ENCODE measurements at places on chromosomes 6 and 20.

GRCh38 chr6:168555618-168556273 is 114.8 kb downstream of the SMOC2 start:
- peaks cover 2% of the 10 kb centered on the region for H3K36me3 ChIP-seq
- DNase-seq: no peak
- no peak overlapping the region for H3K27ac ChIP-seq
- no peaks in the 10 kb centered on the region for H3K27me3 ChIP-seq
- H3K4me1 ChIP-seq: no peaks in the 10 kb centered on the region

- peaks cover 3% of the 10 kb centered on the region for H3K4me1 ChIP-seq
- no peaks in the 10 kb centered on the region for H3K36me3 ChIP-seq
- H3K27ac ChIP-seq: no peak overlapping the region
Observed at GRCh38 chr6:81861281-81861680, 108.8 kb upstream of the TENT5A start.

DNA sequence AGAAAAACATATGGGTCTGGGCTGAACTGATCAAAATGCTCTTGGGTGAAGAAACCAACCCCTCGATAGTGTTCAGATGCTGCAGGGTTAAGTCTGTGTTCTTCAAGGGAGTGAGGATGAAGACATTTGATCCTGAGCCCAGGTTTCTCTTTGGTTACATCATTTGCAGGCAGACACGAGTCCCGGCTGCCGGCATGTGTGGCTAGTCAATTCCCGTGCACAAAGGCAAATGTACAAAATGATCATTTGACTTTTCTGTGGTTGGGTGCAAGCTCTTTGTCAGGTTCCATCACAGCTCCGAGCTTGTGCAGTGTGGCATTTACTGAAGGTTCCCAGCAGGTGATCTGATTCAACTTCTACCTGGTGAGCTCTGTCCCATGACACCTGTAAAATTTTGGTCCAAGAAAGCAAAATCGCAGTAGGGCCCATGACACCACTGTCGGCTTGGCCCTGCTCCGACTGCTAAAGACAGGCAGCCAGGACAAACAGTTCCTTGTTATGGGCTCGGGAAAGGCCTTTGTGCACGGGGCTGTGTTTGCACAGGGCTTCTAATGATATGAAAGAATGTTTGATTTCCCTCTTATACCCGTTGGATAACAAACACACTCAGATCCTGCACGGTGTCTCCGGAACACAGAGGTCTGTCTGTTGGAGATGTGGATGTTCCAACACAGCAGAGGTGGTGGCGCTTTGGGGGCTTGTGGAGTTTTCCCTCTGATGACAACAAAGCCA is 46.9 kb downstream of the GJA10 start:
- H3K4me1 ChIP-seq: no peaks in the 10 kb centered on the region
- no peak for DNase-seq
- H3K4me3 ChIP-seq: no peak overlapping the region
- H3K36me3 ChIP-seq: no peaks in the 10 kb centered on the region

DNA sequence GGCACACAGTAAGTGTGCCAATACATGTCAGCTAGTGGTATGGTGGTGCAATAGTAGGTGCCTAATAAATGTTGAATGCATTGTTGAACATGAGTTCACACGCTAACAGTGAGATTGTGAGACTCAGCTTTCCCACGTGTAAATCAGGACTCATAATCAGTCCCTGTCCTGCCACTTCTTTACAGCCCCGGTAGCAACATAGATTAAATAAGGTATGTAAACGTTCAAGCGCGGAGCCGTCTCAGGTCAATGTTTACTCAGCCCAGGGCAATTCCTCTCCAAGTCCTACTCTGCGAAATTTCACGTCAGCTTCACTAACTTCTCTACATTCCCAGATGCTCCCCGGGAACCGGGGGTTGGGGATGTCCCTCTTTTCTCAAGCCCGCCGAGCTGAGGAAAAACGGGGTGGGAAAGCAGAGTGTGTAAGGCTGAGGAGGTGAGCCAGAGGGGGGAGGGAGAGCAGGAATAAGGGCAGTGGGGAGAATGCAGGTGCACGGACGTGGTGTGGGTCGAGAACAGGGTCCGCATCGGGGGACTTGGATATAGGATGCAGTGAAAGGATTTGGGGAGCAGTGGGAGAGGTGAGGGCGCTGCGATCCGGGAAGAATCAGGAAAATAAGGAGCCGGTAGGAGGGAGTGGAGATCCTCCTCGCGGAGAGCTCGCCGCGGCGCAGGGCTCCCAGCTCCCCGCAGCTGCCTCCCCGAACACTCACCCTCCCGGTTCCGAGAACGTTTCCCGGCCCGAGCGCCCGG is 544 bp upstream of the TP53INP2 start:
- H3K36me3 ChIP-seq: no peaks in the 10 kb centered on the region
- peaks cover 17% of the 10 kb centered on the region for H3K4me1 ChIP-seq
- peak overlapping the region; percentile 84 for H3K4me3 ChIP-seq
- H3K27me3 ChIP-seq: peaks cover 3% of the 10 kb centered on the region

DNA sequence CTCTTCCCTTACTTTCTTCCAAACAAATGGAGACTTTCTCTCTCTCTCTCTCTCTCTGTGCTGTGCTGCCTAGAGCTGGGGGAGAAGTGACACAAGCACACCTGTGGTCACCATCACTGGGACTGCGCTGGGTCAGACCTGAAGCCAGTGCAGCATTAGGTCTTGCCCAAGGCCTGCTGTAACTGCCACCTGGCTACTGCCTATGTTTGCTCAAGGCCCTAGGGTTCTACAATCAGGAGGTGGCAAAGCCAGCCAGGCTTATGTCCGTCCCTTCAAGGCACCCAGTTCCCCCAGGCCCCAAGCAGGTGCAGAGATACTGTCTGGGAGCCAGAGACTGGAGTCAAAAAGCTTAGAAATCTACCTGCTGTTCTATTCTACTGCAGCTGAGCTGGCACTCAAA is 49.4 kb upstream of the TOP1 start:
- H3K36me3 ChIP-seq: no peaks in the 10 kb centered on the region
- H3K4me1 ChIP-seq: no peaks in the 10 kb centered on the region
- no peak for DNase-seq
- H3K4me3 ChIP-seq: no peak overlapping the region
- no peaks in the 10 kb centered on the region for H3K27me3 ChIP-seq

- DNase-seq: no peak
- no peak overlapping the region for H3K27ac ChIP-seq
- no peaks in the 10 kb centered on the region for H3K4me1 ChIP-seq
- H3K36me3 ChIP-seq: no peaks in the 10 kb centered on the region
- H3K4me3 ChIP-seq: no peak overlapping the region
- no peaks in the 10 kb centered on the region for H3K27me3 ChIP-seq
Observed at GRCh38 chr6:100426241-100426640, 38.5 kb downstream of the SIM1 start.

DNA sequence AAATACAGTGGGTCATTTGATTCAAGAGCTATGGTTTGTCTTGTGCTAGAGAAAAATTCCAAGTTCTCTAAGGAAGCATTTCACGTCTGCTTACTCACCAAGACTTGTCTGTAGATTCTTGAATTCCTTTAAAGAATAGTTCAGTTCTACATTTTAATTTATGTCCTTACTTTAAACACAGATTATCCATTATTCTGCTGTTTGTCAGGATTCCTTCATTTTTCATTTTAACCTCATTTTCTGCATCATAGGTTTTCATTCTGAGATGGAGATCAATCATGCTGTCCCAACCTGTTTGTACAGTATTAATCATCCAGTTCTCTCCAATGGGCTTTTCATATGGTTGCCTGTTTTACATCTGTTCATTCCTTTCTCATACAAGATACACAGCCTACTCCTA is 24.5 kb upstream of the POPDC3 start:
- H3K27me3 ChIP-seq: no peaks in the 10 kb centered on the region
- H3K4me3 ChIP-seq: no peak overlapping the region
- no peak for DNase-seq
- no peak overlapping the region for H3K27ac ChIP-seq
- H3K36me3 ChIP-seq: no peaks in the 10 kb centered on the region

DNA sequence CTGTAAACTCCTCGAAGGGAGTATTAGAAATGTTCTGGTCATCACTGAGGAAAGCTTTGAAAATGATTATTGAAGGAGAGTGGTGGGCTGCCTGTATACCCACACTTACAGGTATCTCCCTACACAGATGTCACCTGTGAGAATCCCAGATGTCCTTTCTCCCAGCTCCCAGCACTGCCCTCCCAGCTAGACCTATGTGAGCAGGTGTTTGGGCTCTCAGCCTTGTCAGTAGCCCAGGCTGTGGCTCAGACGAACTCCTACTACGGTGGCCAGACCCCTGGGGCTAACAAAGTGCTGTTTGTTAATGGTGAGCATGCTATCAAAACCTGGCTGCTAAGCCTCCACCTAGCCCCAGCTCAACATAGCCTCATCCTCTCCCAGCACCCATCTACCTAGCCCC is 7.1 kb downstream of the PRSS16 start:
- no peaks in the 10 kb centered on the region for H3K27me3 ChIP-seq
- DNase-seq: no peak
- H3K27ac ChIP-seq: no peak overlapping the region
- no peak overlapping the region for H3K4me3 ChIP-seq
- peaks cover 3% of the 10 kb centered on the region for H3K4me1 ChIP-seq

DNA sequence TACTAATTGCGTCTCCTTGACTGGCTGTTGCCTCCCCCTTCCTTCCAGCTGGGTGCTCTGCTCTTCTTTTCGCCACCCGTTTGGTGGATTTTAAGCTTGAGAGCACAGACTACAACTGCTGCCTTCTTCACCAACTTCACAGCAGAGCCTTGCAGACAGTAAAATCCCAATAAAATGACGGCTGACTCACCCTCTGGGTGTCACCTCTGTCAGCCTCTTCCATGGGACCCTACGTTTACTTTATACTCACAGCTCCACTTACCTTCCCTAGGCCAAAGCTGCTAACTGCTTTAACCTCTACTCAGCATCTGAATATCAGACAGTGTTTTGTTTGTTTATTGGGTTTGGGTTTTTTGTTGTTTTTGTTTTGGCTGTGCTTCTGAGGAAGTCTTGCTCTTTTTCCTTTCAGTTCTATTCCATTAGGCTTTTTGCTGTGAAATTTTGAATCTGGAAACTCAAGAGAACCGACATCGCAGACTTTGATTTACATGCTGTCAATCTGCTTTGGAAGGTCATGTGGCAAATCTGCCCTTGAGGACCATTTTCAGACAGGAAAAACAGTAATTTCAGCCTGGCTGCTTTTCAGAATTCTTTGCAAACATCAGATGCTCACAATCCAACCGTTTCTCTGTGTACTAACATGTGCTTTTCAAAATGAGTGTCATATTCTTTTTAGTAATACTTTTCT is 2.4 kb downstream of the AGPAT4 start:
- no peak for DNase-seq
- no peaks in the 10 kb centered on the region for H3K27me3 ChIP-seq
- H3K4me3 ChIP-seq: no peak overlapping the region
- H3K4me1 ChIP-seq: peaks cover 5% of the 10 kb centered on the region
- no peaks in the 10 kb centered on the region for H3K36me3 ChIP-seq

DNA sequence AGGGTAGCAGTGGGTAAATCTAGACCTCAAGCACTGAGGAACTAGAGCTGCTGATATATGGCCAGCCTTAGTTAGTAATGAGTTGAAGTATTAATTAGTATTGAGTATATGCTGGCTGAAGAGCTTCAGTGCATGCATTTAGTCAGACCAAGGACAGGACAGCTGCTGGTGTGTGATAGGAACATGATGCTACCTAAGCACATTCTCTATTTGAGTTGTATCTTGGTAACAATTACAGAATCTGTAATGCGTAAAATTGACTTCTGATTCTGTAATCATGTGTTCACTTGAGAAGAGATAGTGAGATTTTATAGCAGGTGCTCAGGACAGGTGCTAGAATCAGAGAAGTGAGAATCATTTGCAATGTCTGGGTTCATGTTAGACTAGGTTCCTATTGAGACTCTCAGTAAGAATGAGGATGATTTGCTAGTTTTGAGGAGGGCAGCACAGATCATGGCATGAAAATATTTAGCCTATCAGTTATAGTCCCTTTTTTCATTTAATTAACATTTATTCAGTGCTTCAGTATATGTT is 369.4 kb upstream of the HS3ST5 start:
- no peak overlapping the region for H3K27ac ChIP-seq
- H3K27me3 ChIP-seq: no peaks in the 10 kb centered on the region
- no peaks in the 10 kb centered on the region for H3K4me1 ChIP-seq
- H3K4me3 ChIP-seq: no peak overlapping the region
- DNase-seq: no peak

DNA sequence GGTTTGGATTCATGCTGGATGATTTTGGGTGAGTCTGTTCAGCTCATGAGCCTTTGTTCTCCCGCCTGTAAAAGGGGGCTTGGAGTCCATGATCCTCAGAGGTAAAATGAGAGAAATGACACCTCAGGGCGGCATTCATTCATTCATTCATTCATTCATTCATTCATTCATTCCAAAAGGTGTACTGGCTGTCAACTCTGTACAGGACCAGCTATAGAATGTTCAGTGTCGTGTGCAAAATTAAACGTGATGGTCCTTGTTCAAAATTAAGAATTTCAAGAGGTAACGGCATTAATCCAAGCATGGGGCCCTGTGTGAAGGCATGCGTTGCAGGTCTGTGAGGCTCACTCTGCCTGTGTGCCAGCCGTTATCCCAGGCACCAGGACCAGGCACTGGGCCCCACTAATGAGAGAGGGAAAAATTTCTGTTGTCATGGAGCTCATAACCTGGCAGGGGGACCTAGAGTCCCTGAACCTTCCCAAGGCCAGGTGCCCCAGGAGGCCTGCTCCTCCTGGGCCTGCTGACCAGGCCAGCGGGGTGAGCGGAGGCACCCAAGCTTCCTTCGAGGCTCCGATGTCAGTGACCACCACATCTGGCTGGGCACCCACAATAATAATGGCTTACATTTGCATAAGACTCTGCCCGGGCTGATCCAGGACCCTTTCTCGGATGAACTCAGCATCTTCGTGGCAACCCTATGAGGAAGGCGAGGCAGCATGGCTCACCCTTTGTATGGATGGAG is 53.2 kb downstream of the CEBPB start:
- H3K27ac ChIP-seq: no peak overlapping the region
- DNase-seq: no peak
- H3K4me1 ChIP-seq: peaks cover 34% of the 10 kb centered on the region
- H3K36me3 ChIP-seq: no peaks in the 10 kb centered on the region

DNA sequence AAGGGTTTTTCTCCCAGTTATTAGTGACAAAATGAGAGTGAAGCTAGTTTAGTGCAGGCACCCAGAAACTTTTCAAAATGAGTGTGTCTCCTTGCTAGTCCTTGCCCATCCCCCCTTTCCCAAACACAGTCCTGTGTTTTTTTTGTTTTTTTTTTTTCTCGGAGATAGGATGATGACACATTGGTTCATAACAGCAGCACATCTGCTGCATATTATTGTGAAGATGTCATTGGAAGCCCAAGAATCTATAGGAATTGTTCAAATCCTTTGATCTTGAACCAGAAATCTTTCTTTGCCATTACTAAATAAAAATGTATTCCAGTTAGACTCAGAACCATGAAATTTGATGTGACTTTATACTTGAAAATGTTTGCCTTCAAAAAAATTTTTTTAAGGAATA is 162.4 kb downstream of the FRK start:
- no peak overlapping the region for H3K4me3 ChIP-seq
- no peak overlapping the region for H3K27ac ChIP-seq
- H3K27me3 ChIP-seq: no peaks in the 10 kb centered on the region
- DNase-seq: peak; percentile 37
- H3K4me1 ChIP-seq: no peaks in the 10 kb centered on the region
